ENCODE measurements at places on chromosomes 13 and 19.
A peak's percentile ranks its signal among the peaks of the same experiment; 100 is the strongest.

GRCh38 chr19:848386-848921, 3.6 kb upstream of the ELANE start:
- no peak for DNase-seq

DNA sequence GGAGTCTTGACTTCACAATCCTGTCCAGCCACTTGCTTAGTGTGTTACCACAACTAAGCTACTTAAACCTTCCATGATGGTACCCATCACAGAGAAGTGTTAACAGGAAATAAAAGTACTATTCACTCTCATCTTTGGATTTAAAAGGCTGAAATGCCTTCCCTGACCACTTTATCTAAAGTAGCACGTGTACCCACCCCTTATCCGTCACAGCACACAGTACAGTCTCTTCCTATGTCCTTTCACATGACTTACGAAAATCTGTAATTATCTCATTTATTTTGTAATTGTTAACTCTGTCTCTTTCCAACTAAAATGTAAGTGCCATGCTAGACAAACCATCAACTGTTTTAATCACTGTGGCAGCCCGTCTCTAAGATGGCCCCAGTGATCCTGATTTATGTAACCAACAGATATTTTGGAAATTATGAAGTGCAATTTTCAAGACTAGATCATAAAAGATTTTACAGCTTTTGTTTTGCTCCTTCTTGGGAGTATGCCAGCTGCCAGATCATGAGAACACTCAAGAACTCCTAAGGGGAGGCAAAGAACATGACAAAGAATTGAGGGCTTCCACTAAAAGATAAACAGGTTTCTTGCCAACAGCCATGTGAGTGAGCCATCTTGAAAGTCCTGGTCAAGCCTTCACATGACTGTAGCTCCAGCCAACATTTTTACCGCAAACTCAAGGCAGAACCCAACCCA, 44.9 kb downstream of the DIAPH3 start:
- no peak for DNase-seq

DNA sequence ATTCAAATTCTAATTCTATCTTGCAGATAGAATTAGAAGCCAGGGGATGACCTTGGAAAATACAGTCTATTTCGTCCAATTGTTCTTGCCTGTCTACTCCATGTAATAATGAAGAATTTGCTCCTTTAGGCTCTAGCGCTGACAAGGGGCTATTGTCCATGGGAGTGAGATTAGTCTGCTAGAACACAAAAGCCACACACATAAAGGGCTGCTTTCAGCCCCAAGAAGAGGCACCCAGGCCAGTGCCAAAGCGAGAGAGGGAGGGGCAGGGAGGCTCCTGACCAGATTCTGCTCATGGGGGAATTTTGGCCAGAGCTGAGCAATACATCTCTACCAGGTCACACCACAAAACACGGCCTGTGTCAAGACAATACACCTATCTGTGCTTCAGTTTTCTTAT, 1306.9 kb downstream of the UQCRFS1 start:
- no peak for DNase-seq

DNA sequence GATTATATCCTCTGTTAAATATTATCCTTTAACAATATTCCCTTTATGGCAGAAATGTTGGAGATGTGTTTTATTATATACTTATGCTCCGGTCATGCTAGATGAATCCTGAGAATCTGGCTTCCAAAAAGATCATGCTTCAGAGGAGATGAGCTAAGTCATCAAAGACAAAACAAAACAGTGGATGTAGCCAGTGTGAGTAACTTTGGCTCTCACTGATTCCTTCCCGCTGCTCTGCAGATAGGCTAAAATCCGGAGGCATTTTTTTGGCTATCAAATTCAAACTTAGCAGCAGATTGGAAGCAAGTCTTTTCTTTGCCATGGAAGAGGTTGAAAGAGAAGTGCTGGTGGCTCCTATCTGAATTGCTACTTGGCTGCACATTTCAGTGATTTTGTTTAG, 295.9 kb downstream of the GPC6 start:
- no peak for DNase-seq

DNA sequence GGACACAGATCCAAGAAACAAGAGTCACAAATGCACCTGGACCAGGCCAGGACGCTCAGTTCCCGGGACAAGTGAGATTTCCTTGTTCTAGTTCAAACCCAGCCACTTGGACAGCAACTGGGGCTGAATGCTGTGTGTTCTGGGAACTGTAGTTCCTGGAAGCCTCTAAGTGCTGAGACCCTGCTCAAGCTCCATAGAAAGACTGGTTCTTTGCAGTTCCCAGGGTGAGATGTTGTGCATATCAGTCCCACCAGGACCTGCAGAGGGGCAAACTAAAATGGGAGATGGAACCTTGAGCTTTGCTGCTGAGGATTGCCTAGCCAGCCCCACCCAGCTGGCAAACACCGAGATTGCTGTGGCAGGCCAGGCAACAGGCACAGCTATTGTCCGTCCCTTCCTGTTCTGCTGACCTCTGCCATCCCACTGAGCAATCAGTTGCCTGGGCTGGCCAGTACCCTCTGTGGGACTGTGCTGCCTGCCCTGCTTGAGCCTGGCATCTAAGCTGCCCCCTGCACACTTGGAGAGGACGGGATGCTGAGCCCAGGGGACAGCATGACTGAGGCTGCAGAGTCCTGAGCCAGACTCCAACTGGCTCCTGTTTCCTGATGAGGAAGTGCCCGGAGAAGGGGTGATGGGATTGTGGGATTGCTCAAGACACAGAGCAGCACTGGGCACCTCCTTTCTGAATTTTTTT, 1.4 kb upstream of the GIPC1 start:
- peak; percentile 22 for DNase-seq

DNA sequence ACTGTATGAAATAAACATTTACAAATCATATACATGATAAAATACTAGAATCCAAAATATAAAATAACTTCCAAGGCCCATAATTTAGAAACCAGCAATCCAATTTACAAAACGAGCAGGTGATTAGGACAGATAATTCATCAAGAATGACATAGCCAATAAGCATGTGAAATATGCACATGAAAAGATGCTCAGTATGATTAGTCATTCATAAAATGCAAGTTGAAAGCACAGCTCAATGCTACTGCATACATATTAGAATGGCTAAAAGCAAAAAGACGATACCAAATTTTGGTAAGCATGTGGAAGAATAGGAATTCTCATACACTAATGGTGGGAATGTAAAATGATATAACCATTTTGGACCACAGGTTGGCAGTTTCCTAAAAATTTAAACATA, 837.2 kb upstream of the MIR17HG start:
- no peak for DNase-seq

Measured in suppressor macrophage treated with lipopolysaccharide for 4 hours (primary cell).